Activated T-cell treated with anti-CD3 and anti-CD28 coated beads for 4 hours (primary cell): ENCODE measurements at places on chromosomes 3 and 15.

GRCh38 chr3:65716071-65716751 lies 322.5 kb downstream of the MAGI1 start:
- no peak for DNase-seq

DNA sequence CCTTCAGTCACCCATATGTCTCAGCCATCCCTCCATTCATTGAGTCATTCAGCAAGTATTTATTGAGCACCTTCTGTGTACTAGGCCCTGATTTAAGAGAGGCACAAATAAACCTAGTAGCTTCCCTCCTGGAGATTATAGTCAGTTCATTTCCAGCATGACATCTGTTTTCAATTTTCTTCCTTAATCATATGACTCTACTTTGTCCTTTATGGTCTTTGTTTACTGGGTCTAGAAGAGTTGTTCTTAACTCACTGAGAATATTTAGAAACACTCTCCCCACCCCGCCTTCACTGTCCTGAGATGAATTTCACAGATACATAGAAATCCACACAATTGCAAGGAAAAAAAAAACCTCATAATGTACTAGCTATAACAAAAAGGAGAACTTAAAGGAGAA lies 44.8 kb upstream of the ADAMTS9 start:
- DNase-seq, result no peak

- DNase-seq, result no peak
These were observed 391.9 kb upstream of the TBL1XR1 start for GRCh38 chr3:177589041-177589650.

DNA sequence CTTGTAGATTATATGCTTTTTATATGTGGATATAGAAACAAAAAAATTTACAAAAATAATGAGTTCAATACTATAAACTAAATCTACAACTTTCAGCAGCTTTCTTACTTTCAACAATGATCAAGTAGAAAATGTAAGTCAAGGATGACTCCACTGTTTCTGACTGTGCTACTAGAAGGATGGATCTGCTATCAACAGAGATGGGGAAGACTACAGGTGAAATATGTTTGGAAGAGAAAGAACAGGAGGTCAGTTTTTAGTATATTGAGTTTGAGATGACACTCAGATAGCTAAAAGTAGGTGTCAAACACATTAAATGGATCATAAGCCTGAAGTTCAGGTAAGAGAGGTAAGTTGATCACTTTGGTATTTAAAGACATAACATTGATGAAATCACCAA lies 107.5 kb downstream of the TBC1D5 start:
- no peak for DNase-seq
